ENCODE measurements at places on chromosomes 3 and 15.

- no peak for DNase-seq
Measured at GRCh38 chr3:5026046-5026362, 46.8 kb downstream of the BHLHE40 start.

DNA sequence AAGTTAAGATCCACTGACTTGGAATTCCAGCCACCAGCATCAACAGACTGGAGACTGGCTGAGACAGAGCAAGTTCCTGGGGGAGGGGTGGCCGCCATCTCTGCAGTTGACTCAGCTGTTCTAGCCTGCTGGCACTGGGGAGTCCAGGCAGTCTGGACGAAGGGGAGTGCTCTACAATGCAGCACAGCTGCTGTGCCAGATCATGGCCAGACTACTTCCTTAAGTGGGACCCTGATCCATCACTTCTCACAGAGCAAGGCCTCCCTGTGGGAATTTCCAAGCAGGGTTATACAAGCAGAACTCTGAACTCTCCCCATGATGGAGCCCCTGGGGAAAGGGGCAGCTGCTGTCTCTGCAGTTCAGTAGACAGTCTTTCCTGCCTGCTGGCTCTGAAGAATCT is 35.2 kb downstream of the PYGO1 start:
- no peak for DNase-seq

DNA sequence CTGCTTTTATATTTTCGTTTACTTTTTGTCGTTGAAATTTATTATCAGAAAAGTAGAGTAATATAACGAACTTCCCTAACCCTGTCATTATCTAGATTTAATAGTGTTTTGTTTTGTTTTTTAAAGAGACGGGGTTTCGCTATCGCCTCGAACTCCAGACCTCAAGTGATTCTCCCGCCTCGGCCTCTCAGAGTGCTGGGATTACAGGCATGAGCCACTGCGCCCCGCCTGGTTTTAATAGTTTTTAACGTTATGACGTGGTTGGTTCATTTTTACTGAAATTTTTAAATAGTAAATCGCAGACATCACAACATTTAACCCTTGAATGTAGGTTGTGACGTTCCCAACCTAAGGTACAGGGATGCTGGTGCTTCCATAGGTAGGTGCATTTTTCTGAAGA is 1.0 kb downstream of the NGRN start:
- DNase-seq = no peak

GRCh38 chr3:27724459-27725197 is 2.5 kb upstream of the EOMES start:
- no peak for DNase-seq

GRCh38 chr3:14832975-14833722 is 14.4 kb downstream of the FGD5 start:
- no peak for DNase-seq

- DNase-seq = no peak
Measured at GRCh38 chr3:18572809-18573208, 147.7 kb upstream of the SATB1 start.

DNA sequence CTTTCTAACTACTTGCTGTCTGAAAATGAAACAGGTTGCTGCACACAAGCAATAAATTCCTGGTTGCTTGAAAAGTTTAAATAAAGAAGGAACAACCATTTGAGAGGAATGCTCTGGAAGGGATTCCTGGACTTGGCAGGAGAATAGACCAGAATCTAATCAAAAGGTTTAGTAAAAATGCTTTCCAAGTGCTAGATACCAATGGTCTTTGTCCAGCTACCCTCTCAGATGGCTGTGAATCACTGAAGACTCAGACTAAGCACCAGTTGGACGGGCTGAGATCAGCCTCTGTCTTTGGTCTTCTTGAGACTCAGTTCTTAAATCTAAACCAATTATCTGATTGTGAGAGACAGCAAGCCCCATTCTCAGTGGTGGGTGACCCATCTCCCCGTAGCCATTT is 27.7 kb upstream of the LPP start:
- no peak for DNase-seq

GRCh38 chr3:98764472-98764884 is 1.3 kb downstream of the ST3GAL6 start:
- DNase-seq = no peak

DNA sequence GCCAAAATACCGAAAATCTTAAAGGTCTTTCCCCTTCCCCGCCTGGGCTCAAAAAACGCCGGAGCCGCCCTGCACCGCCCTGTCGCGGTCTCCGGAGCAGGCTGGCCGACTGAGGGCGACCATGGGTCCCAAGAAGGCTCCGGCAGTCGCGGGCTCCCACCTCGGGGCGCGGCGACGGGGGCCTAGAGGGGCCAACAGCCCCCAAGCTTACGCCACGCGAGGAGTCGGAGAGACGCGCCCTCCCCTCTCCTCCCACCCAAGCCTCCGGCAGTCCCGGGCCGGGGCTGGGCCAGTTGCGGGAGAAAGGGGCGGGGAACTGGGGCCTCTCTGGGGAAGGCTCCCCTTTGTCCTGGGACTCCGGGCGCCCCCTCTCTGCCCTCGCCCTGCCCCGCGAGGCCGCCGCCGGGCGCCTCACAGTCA is 69.2 kb downstream of the GOLGA8B start:
- DNase-seq = no peak

GRCh38 chr3:99236576-99236975 is 335.1 kb upstream of the DCBLD2 start:
- DNase-seq = no peak

DNA sequence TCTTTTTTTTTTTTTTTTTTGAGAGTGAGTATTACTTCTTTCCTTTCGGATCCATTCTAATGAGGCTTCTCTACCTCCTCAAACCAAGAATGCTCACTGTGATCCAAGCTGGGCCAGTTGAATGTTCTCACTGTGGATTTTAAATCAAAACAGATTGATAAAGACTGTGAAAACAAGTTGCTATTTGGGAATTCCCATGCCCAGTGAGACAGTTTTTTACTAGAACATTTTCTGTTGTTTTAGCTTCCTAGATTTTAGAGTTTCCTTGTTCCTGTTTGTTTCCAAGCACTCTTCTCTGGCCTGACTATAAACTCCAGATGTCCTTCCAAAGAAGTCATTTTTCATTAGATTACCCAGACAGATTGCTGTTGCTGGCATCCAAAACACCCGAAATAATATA is 60.1 kb upstream of the GALNT15 start:
- no peak for DNase-seq

- no peak for DNase-seq
Measured at GRCh38 chr3:13288732-13289718, 131.1 kb downstream of the NUP210 start.

DNA sequence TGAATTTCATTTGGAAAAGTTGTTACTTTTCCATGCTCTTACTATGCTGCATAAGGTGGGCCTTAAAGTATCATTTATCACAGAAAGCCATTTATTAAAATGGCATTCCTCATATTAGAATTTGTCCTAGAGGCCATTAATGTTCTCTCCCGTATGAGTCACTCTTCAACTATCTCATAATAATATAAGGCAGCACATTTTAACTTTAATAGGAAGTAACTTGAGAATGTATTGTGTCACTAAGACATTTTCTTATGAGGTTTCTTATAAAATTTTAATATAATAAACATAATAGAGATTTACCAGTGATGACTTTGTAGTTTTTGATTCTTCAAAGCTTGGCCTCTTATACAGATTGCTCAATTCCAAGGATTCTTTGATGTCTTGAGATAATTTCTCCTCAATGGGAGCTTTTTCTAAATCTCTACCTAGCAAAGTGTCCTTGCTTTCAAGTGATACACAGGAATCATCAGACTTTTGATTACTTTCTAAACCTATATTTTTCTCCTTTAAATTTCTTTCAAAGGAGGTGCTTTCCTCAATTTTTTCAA is 74.7 kb downstream of the ZBBX start:
- no peak for DNase-seq

- DNase-seq = no peak
Measured at GRCh38 chr3:37492977-37493471, 318.6 kb upstream of the LRRFIP2 start.

DNA sequence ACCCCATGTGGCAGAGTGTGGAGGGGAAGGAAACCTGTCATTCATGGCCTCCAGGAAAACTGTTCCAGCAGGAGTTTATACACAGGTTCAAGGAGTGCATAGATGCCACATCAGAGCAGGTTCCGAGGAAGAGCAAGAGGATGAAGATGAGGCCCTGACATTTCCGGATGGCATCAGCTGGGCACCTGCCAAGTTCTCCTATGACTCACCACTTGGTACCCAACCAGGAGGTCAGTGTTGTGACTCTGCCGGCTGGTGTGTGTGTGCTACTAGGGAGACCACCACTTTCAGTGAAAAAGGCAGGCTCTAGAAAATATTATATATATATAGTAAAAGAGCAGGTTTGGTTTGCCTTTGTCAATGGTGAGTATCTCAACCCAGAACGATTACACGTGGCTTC is 69.3 kb downstream of the NTRK3 start:
- DNase-seq = no peak

DNA sequence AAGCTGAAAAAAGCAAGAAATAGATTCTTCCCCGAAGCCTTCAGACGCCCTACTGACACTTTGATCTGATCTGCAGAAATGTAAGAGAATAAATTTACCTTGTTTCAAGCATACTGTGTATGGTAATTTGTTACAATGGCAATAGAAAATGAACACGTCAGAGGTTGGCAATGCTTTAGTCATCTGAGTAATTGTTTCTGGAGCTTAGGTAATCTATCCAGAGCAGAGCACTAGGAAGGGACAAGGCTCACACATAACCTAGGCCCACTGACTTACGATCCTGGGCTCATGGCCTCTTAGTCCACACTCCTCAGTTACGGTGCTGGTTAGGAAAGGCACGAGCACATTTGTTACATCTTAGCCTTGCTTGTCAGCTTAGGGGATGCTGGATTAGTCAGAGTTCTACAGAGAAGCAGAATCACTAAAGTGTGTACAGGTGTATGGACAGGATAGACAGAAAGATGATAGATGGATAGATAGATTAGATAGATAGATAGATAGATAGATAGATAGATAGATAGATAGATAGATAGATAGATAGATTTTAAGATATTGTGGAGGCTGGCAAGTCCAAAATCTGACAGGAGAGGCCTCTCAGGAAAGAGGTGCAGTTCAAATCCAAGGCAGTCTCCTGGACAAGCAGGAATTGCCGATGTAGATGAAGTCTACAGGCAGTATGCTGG is 46.8 kb upstream of the TBC1D23 start:
- DNase-seq = no peak

- DNase-seq = no peak
Measured at GRCh38 chr3:65951836-65952505, 86.7 kb downstream of the MAGI1 start.

DNA sequence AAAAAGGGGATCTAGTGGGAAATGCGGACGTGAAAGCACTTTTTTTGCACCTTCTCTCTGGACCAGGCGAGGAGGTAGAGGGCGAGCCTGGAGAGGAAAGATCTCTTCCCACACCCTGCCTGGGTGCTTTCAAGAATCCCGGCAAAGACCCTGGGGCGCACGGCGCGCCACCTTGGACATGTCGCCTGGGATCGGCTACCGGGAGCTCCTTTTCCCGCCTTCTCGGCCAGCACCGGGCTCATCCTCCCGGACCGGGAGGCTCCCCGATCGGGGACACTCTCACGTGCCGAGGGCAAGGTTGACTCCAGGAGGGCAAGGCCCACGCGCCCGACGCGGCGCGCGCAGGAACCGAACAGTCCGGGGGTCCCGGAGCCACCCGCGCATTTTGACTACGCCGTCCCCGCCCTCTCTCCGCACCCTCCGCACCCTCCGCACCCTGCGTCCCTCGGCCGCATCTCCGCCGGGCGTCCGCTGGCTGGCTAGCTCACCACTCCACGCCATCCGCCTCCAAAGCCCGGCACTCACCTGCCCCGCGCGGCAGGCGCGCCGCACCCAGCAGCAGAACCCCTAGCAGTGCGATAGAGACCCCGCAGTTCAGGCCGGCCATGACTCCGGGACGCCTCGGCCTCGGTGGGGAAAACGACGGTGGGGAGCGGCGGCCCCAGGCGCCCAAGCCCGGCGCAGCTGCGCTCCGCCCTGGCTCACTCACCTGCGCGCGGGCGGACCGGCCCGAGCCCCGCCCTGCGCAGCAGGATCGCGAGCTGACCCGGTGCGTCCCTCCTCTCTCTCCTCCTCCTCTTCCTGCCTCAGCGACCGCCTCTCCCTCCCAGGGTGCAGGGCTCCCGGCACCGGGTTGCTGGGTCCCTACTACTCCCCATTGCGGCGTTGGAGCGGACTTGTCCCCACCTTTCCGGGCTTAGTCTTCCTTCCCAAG is at the start of gene CDCP1:
CDCP1 (minus strand) TSS at position 698 of the 934 bp plus-strand sequence; CDS start at position 607, 91 bp downstream.
- no peak for DNase-seq

DNA sequence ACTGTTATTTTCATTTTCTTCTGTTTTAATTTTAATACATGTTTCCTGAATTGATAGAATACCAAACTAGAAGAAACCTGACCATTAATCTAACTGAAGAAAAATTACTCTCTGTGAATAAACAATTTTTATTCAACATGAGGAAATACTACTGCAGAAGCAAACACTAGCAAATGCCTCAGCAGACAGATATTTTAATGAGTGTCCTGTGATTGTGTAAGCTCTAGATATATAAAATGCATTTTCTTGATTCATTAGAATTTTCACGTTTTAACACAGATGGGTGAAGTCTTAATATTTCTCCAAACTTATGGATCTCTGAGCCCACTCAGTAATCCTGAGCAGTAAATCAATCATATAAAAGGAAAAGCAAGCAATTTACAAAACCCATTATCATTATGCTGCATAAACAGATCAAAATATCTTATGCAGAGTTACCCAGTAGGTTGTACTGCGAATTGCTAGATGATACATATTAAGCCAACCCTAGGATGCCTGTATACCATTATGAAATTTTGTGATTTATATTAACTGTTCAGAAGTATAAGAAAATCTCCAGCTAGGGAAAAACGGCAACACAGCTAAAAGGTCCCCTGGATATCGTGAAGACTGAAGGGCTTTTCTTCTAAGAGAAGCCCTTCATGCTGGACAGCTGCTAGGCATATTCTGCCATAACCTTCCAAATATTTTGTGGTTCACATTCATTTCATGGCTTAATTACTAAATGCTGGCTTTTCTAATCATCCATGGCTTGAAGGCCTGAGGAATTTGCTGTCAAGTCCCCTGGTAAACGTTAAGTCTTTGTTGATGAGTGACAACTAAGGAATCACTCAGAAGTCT is 157.7 kb upstream of the TGFBR2 start:
- no peak for DNase-seq

Data from activated T-helper 1 cell treated with anti-CD3 and anti-CD28 coated beads, Interleukin-2, amount 50 U/mL, for 16 hours (primary cell).